ENCODE measurements at places on chromosomes 13 and 19.

DNA sequence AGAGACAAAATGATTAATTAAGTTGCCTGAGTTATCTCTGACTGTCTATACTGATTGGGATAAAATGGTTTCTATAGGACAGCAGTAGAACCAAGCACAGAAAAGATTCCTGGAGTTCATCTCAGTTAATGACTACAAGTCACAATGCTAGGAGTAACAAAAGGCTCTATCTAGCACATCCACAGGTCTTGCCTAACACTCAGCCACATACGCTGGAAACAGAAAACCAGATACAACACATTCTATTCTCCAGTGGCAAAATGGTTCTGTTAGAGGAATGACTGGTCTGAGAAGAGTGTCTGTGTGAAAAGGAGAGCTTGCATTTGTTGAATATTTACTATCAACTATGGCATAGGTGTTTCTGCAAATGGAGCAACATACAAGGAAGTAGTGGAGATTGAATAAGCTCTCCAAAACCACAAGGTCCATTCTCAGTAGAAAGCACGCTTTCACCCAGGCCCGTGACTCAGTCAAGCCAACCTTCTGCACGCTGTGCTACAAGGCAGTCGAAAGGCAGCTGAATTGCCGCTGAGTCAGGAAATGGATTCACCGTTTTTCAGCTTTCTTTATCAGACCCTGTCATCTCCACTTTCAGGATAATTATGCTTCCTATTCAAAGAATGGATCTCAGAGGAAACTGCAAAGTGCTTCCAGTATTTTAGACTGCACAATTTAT is 761.5 kb downstream of the EFNB2 start:
- no peak for DNase-seq

DNA sequence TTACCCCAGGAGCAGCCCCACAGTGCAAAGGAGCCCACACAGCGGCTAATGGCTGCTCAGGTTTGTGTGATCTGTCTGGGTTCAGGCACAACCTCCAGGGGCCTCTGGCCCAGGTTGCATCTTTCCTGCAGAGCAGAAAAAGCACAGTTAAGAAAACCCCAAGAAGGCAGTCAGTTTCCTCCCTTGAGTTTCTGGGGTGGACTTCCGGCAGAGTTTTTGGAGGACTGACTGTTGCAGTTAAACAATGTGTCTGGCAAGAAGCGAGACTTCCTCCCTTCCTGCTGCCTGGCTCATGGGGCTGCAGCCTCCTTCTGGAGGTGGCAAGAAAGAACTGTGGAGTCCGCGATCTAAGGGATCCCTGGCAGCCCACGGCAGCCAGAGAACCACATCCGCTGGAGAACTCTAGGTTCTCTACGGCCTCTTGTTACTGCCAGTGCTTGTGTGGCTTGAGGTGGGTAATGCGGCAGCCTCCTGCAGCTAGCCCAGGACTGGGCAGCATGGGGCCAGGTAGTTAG is 114.4 kb downstream of the ZDHHC20 start:
- DNase-seq = no peak

DNA sequence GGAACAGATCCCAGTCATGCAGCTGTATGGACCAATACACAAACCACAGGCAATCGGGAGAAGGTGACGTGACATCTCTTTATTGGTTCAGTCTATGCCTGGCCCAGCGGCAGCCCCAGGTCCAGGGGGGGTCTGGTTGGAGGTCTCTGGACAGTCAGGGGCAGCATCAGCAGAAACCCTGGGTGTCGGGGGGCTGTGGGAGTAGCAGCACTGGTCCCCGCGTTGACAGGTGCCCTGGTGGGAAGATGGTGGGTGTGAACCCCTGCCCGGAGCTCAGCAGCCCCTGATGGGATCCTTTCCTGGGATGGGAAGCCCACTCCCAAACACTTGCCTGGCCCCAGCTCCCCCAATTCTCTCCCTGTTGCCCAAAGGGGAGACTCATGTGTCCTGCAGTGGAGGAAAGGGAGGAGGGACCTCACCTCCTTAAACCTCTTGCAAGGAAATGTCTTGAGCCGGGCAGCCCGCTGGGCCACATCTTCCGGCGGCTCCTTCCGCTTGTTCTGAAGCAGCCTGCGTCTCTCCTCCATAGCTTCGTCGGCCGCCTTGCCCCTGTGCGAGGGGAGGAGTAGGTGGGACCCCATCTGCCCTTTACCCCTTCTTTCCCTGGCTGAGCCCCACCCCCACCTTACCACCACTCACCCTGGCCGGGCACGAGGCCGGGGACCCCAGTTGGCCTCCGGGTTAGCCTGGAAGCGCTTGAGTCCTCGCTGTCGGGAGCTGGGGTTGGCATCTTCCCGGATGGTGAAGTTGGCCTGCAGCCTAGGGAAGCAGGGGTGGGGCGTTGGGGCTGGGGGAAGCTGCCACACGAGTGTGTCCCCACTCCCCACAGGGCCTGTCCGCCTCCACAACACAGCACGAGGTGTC is 2.4 kb upstream of the LYL1 start:
- no peak for DNase-seq

DNA sequence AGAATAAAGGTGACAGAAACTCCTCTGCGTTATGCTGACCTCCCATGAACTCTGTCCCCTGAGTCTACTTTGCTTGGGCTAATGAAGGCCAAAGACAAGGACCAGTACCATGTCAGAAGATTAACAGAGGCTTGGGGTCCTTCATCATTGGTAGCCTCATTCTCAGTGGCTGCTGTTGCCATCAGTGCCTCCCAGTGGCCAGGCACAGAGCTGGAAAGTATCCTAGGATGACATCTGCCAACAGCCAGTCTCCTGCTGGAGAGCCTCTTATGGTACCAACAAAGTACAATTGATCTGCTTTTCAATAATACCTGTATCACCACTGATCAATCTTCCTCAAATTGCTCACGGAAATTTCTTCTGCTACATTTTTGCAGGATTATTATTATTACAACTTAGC is 281.6 kb downstream of the DNAJC15 start:
- peak; percentile 18 for DNase-seq

- DNase-seq = no peak
Measured at GRCh38 chr19:16118489-16119033, 6.9 kb downstream of the RAB8A start.

DNA sequence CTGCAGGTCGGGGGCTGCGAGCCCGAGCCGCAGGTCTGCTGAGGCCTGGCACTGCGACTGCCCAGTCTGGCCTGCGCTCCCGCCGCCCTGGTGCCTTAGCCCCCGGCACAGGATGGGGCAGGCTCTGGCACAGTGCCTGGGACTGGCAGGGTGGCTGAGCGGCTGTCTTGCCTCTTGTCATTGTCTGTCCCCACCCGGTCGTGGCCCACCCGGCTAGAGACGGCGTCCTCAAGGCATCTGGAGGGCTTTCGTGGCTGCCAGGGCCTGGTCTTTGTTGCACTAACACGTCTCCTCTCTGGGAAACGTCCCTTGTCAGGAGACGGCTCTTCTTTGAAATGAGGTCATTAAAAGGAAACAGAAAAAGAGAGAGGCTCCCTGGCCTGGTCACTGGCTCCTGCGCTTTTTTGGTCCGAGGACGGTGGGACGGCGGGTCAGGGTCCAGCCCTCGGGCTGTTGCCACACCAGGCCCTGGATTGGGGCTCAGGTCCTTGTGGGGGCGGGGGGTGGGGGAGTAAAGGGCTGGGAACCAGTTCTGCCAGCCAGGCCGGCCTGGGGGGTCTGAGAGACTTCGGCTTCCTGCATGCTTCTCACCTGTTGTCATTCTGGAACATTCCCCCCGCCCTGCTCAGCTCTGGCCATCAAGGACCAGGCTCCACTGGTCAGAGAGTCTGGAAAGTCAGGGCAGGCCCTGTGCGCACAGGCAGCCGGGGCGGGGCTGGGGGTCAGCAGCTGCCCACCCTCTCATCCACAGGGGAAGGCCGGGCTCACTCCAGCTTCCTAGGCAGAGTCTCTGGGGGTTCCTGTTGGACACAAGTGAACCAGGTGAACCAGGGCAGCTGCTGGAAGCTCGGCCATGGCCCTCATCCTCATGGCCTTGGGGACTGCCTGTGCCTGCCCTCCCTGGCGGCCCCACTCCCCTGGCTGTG is 6.2 kb upstream of the ZNF554 start:
- no peak for DNase-seq

DNA sequence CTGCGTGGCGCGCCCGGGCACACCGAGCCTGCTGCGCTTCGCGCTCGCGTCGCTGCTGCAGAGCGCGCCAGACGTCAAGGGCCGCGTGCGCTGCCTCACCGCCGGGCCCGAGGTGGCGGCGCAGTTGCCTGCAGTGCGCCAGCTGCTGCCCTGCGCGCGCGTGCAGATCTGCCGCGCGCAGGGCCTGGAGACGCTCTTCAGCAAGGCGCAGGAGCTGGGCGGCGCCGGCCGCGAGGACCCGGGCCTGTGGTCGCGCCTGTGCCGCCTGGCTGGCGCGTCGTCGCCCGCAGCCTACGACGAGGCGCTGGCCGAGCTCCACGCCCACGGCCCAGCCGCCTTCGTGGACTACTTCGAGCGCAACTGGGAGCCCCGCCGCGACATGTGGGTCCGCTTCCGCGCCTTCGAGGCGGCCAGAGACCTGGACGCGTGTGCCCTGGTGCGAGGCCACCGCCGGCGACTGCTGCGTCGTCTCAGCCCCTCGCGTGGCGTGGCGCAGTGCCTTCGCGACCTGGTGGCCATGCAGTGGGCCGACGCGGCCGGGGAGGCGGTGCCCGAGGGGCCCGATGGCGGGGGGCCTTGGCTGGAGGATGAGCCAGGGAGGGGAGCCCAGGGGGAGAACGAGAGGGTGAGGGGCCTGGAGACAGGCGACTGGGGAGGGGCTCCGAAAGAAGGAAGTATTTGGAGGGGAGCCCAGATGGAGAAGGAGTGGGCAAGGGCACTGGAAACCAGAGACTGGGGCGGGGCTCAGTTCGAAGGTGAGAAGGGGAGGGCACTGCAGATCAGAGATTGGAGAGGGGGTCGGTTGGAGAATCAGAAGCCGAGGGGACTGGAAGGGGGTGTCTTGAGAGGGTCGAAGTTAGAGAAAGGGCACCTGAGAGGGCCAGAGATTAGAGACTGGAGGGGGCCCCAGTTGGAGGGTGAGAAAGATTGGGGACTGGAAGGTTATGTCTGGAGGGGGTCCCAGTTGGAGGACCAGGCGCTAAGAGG is 24.7 kb downstream of the ZSWIM9 start:
- DNase-seq = peak; percentile 49

DNA sequence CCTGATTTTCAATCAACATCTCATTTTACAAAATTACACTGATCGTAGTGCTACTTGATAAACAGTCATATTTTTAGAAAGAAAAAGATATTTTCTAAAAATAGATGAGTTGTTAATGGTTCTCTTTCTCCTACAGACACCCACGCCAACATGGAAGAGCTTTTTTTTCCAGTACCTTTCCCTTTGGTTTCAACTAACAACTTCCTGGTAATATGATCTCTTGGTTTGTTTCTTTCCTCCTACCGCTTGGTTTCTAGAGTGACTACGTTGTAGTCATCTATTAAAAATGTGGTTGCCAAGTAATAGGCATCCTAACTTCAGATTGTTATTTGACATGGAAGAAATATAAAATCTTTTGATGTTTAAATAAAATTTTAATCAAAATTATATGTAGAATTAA is 189.0 kb downstream of the LACC1 start:
- DNase-seq = peak; percentile 41

DNA sequence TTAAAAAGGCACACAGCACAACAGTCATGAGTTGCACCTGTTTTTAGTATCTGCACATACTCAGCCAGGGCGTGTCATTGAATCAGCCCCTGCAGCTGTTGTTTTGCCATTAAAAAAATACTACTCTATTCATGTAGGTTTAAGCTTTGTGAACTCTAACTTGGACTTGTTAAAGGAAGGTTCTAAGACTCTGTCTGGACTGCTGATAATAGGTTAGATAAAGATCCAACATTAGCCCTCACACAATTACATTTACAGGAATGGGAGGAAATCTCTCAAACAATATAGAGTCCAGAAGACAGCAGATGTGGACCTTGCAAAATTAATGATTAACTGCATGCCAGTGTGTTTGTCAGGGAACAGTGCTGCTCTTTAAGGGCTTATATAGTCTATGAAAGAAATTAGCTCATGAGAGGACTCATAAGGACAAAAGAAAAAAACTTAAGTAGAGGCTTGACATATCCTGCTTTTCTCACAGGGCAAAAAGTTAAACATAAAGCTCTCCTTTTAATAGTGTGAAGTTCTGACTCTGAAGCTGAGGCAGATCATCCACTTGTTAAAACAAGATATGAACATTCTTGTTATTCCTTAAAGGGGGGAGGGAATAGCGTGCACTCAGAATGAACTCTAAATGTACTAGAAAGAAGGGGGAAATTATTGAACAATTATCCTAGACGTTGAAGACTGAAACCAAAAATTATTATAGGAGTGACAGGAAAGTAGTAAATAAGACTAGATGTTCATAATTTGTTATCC is 243.6 kb downstream of the NDFIP2 start:
- DNase-seq = no peak

DNA sequence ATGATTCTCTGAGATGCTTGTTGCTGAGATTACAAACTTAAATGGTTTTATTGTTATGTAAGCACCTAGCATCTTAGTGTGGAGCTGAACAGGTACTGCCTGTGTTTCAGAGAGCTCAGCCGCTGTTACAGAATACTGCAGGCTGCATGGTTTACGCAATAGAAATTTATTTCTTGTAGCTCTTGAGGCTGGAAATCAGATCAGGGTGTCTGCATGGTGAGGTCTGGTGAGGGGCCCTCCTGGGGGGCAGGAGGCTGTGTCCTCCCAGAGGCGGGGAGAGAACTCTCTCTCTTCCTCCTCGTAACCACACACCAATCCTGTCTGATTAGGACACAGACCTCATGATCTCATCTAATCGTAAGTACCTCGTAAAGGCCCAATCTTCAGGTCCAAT is 13.1 kb downstream of the ATP11A start:
- no peak for DNase-seq

DNA sequence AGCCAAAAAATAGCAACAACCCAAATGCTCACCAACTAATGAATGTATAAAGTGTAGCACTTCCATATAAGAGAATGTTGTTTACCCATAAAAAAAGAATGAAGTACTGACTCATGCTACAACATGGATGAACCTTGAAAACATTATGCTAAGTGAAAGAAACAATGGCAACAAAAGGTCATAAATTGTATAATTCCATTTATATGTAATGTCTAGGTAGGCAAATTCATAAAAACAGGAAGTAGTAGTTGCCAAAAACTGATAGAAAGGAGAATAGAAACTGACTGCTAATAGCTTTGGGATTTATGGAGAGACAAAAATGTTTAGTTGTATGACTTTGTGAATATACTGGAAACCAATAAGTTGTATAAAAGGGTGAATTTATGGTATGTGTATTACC is 21.6 kb downstream of the MYCBP2 start:
- no peak for DNase-seq

GRCh38 chr19:7959211-7959610 is 15.7 kb upstream of the TIMM44 start:
- DNase-seq = no peak
